ENCODE measurements at places on chromosomes 6 and 20.

DNA sequence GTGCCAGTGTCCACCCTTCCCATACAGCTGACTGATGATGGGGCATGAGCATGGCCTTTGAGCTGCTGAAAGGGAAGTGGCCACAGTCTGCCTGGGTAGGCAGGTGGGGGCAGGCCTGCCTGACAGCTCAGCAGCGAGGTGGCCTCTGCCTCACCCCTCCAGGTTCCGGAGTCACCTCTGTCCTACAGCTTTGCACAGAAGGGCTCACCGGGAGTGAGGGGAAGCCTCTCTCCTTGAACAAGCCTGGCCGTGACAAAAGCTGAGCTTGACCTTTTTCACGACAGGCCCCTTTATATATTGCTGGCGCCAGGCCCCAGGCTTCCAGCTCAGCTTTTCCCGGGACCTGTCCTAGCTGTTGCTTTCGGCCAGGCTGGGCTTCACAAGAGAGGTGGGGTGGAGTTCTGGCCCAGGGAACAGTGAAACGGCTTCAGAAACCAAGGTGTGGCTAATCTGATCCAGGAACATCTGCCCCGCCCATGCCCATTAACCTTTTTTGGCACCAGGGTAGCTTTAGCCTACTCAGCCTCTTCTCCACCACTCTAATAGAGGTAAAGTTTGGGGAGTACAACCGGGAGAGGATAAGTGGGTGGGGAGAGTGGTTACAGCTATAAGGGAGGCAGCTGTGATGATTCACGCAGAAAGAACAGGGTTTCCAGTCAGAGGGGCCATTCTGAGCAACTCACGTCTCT is 42.9 kb downstream of the C6orf132 start:
- H3K36me3 ChIP-seq: no peaks in the 10 kb centered on the region
- no peak overlapping the region for H3K27ac ChIP-seq

DNA sequence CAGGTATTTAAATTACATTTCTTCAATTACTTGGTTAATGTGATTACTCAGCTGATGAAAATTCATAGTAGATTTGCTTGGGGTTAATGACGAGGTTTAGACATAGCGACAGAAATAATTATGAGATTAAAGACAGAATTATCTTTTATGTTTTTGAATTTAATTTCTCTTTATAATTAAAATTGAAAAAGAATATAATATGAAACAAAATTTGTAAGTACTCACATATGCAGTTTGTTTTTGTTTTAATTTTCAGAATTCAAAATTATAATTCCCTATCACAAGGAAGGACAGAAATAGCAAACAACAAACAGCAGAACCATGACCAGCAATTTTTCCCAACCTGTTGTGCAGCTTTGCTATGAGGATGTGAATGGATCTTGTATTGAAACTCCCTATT is at the start of gene TAAR8:
Gene TAAR8 (plus strand): TSS at position 301 of the 400 bp plus-strand sequence. CDS start 21 bp downstream, at position 322.
- H3K36me3 ChIP-seq: no peaks in the 10 kb centered on the region
- H3K4me1 ChIP-seq: no peaks in the 10 kb centered on the region
- no peak within 1 kb of the TSS for H3K27ac ChIP-seq
- no peak within 1 kb of the TSS for H3K4me3 ChIP-seq
- no peak for DNase-seq

DNA sequence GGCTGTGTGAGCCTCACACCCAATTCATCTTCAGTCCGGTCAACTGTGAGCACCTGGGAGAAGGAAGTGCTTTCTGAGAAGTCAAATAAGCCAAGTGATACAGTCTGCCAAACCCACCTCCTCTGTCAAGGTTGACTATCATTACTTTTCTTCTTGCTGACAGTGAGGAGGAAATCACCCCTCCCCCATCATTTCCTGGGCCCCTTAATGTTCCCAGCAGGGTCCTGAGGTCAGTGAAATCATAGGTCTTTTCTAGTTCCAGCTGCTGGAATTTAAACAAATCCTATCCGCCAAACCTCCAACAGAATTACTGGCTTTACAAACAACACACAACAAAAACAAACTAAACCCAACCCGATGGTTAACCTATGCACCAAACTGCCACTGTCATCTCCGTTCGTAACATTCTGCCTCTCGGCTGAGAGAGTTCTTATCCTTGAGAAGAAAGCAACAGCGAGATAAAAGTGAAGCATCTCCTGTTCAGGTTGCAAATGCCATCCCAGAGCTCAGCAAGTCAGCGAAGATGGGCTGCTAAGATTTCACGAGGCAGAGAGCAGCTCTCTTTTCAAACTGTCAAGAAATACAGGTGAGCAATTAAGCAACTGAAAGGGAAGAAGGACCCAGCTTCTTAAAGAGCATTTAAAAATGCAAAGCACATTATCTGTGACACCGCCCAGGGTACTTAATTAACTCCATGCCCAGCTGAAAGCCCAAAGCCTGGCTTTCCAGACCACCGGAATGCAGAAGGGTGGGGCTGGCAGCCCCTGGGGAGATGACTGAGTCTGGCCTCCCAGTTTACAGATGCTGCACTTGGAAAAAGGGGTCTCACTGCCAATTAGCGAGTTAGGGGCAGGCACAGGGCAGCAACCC is 24.7 kb downstream of the GFOD1 start:
- no peak overlapping the region for H3K4me3 ChIP-seq
- H3K4me1 ChIP-seq: peaks cover 44% of the 10 kb centered on the region
- no peaks in the 10 kb centered on the region for H3K36me3 ChIP-seq
- no peak for DNase-seq
- H3K27me3 ChIP-seq: no peaks in the 10 kb centered on the region

DNA sequence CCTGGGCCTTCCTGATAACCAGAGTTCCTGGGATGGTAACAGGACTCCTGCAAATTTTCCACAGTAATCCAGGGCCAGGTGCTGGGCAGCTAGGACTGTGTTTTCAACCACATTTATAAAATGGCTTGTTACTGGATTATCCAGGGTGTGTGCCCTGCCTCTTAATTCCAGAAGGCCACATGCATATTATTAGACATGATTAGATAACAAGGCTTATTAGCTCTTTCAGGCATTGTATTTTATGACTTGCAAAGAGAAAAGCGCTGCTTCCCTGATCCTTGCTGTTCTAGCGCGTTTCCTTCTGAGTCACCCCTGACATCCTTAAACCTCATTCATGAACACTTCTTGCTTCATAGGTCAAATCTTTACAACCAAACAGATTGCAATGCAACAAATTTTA is 208.6 kb downstream of the UST start:
- H3K27ac ChIP-seq: no peak overlapping the region
- no peaks in the 10 kb centered on the region for H3K4me1 ChIP-seq
- no peak overlapping the region for H3K4me3 ChIP-seq
- DNase-seq: no peak
- no peaks in the 10 kb centered on the region for H3K36me3 ChIP-seq

DNA sequence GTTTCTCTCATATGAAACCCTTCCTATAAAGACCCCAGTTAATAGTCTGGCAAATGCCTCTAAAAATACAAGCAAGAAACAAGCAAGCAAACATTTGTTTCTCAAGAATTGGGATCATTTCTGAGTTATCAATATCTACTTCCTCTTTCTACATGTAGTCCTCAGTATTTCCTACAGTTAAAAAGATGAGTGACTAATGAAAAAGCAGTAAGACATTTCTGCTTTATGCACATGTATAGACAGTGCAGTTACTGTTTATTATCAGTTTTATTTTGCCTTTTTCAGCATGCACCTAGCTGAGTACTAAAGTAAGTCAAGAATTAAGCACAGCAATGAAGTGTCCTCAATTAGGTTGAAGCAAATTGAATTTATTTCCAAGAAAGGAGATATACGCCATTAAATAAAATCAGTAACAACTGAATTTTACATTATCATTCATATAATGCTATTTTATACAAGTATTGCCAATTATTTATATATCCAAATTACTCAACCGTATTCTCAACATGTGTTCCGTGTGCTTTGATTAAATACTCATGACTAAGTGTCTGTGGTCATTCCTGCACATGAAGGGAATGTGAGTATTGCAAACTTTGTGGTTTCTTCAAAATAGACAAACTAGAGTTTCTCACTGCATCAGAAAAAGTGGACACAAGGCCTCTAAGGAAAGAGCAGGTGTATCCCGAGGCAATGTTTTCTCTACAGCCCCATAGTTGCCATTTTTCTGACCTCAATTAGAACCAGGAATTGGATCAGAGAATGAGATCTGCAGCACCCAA is 159.3 kb upstream of the MARCKS start:
- peak; percentile 77 for DNase-seq
- H3K4me3 ChIP-seq: no peak overlapping the region
- H3K4me1 ChIP-seq: peaks cover 32% of the 10 kb centered on the region

- H3K4me1 ChIP-seq: peaks cover 19% of the 10 kb centered on the region
- H3K4me3 ChIP-seq: no peak overlapping the region
- no peak overlapping the region for H3K27ac ChIP-seq
- no peaks in the 10 kb centered on the region for H3K36me3 ChIP-seq
Observed at GRCh38 chr20:50311308-50312001, 120.8 kb downstream of the CEBPB start.

DNA sequence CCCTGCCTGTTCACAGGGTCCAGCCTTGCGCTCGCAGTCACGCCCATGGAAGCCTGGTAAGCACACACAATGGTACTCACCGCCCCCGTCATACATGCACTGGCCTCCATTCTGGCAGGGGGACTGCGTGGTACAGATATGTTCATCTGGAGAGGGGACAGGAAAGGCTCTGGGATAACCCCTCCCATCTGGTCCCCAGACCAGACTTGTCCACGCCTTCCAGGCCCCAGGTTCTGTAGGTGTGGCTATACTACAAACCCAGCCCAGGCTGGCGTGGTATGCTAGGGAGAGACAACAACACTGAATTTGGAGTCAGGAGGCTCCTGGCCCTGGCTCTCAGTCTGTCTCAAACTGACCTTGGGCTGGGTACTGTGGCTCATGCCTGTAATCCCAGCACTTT is 3.4 kb downstream of the DLK2 start:
- H3K4me1 ChIP-seq: peaks cover 20% of the 10 kb centered on the region
- peaks cover 23% of the 10 kb centered on the region for H3K27me3 ChIP-seq
- H3K4me3 ChIP-seq: no peak overlapping the region
- DNase-seq: no peak
- H3K27ac ChIP-seq: no peak overlapping the region

DNA sequence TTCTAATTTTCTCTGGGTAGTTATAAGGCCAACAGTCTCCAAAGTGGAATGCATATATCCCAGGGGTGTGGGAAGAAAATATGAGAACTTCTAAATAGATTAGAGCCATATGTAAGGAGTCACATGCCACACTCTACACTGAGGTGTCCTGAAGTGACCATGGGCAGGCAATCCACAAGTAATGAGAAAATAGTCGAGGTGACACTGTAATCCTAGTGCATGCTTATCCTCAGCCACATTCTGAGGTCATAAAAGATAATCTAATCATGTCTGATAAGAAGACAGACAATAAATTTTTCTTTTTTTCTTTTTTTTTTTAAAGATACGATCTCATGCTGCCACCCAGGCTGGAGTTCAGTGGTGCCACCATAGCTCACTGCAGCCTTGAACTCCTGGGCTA is 62.2 kb downstream of the CD164 start:
- H3K4me3 ChIP-seq: no peak overlapping the region
- H3K36me3 ChIP-seq: no peaks in the 10 kb centered on the region
- H3K4me1 ChIP-seq: peaks cover 42% of the 10 kb centered on the region
- no peak overlapping the region for H3K27ac ChIP-seq
- H3K27me3 ChIP-seq: no peaks in the 10 kb centered on the region
- DNase-seq: no peak

- H3K27me3 ChIP-seq: no peaks in the 10 kb centered on the region
- no peak overlapping the region for H3K4me3 ChIP-seq
- H3K36me3 ChIP-seq: no peaks in the 10 kb centered on the region
- no peaks in the 10 kb centered on the region for H3K4me1 ChIP-seq
Observed at GRCh38 chr6:19452495-19452894, 384.7 kb upstream of the ID4 start.

- H3K27ac ChIP-seq: no peak overlapping the region
- H3K27me3 ChIP-seq: no peaks in the 10 kb centered on the region
- H3K4me3 ChIP-seq: no peak overlapping the region
- peak; percentile 26 for DNase-seq
- peaks cover 8% of the 10 kb centered on the region for H3K4me1 ChIP-seq
Observed at GRCh38 chr20:17885544-17885943, 83.0 kb downstream of the SNX5 start.
